LHCN-M2 (cell line): ENCODE measurements at places on chromosomes 6 and 20.

DNA sequence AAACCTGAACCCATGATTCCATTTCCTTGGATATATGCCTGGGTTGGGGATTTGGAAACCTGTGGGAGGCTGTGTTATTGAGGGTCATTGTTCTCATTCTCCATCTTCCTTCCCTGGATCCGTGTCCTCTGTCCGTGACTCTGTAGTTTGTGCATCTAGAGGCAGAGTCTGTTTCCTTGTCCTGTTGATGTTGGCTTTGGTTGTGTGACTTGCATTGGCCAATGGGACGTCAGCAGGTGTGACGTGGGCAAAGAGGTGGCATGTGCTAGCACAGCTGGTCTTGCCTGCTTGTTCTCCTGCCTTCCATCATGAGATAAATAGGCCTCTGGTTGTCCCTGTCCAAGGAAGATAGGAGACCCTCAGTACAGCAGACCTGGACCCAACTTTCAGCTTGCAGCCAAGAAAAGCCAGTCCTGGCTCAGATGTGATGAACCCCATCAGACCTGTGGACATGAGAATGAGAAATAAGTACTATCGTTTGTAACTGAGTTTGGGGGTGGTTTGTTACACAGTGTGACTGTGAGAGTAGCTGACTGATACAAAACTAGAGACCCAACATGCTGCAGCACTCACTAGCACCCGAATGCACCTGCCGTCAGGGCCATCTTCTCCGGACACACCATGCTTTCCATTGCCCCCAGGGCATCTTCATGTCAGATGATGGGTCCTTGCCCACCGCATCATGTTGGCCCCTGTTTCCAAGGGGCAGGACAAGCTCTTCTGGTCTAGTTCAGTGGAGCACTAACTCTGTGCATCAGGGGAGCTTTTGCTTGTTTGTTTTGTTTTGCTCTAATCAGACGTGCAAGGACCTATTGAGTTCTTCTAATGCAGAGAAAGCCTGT lies 195.3 kb upstream of the SULF2 start:
- no peak for DNase-seq

- DNase-seq, result no peak
These were observed 39.7 kb downstream of the KCNQ2 start for GRCh38 chr20:63432577-63433325.

- DNase-seq, result no peak
These were observed 2.7 kb downstream of the FBXO9 start for GRCh38 chr6:53067849-53068361.

- peak; percentile 51 for DNase-seq
These were observed 39.6 kb downstream of the LAMA4 start for GRCh38 chr6:112214739-112215269.

DNA sequence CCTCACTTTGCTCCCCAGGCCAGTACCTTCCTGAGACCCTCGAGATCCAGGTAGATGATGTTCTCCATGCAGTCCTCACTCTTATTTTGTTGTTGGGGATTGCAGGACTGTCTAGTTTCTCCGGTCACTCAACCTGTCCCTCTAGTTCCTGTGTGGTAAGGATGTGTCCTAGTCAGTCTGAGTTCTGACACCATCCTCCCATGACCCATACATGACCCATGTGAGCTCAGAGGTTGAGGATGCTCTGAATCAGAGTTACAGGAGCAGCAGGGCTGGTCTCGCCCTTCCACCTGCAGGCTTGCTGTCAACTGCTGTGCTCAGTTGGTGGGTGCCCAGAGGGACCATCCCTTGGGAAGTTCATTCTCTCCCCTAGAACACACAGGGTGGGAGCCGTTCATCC lies 11.9 kb upstream of the CST8 start:
- no peak for DNase-seq
